ENCODE measurements at places on chromosomes 1 and 21.

DNA sequence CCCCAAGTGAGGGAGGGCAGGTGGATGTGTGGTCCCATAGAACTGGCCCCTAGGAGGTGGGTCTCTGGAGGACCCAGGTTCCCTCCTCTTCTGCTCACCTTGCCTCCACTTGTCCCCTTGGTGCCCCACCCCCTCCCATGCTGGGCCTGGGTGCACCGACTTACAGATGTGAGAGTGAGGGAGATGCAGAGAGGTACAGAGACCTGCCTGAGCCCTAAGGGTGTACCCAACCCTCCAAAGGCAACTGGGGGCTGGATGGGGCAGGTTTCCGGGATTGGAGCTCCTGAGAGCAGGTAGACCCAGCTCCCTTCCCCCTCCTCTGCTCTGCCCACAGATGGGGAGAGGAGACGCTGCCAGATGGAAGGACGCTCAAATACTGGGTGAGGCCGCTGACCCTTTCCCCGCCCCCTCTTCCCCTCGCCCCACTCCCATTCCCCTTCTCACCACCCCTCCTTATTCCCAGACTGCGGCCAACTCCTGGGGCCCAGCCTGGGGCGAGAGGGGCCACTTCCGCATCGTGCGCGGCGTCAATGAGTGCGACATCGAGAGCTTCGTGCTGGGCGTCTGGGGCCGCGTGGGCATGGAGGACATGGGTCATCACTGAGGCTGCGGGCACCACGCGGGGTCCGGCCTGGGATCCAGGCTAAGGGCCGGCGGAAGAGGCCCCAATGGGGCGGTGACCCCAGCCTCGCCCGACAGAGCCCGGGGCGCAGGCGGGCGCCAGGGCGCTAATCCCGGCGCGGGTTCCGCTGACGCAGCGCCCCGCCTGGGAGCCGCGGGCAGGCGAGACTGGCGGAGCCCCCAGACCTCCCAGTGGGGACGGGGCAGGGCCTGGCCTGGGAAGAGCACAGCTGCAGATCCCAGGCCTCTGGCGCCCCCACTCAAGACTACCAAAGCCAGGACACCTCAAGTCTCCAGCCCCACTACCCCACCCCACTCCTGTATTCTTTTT is 10.3 kb downstream of the TINAGL1 start:
- no peak for DNase-seq

- no peak for DNase-seq
Observed at GRCh38 chr1:62484824-62485468, 48.1 kb downstream of the USP1 start.

GRCh38 chr1:48499211-48499735 is 27.3 kb upstream of the SPATA6 start:
- no peak for DNase-seq

DNA sequence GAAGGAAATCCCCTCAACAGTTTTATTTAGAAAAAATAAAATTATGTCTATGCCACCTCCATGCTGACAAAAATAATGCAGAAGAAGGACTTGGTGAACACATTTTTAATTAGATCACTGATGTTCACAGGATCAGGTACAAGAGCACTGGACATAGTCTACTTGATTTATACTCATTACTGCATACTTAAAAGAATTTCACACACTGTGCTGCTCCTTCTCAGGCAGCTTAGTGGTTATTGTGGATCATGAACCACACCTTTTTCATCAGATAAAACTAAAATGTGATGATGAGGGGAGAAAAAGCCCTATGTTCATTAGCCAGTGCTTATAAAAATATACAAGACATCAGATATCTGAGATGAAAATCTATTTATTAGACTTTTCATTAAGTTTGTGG is 103.3 kb upstream of the DPH5 start:
- DNase-seq, result no peak

DNA sequence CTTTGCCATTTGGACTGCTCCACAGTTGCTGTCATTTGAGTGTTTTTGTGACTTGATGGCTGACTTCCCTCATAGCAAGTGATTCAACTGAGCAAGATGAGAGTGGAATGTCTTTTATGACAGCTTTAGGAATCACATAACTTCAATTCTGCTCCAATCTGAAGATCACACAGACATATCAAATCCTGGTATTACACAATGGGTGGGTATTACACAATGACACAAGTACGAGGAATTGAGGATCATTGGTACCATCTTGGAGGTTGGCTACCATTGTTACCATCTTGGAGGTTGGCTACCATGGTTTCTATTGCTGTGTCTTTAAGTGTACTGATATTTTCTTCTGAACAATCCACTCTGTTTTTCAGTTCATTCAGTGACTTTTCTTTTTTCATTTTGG is 8.5 kb upstream of the TSHB start:
- no peak for DNase-seq

GRCh38 chr1:29344336-29344735 is 108.0 kb downstream of the PTPRU start:
- no peak for DNase-seq

- DNase-seq, result no peak
Observed at GRCh38 chr1:226425431-226426031, 17.6 kb upstream of the PARP1 start.

DNA sequence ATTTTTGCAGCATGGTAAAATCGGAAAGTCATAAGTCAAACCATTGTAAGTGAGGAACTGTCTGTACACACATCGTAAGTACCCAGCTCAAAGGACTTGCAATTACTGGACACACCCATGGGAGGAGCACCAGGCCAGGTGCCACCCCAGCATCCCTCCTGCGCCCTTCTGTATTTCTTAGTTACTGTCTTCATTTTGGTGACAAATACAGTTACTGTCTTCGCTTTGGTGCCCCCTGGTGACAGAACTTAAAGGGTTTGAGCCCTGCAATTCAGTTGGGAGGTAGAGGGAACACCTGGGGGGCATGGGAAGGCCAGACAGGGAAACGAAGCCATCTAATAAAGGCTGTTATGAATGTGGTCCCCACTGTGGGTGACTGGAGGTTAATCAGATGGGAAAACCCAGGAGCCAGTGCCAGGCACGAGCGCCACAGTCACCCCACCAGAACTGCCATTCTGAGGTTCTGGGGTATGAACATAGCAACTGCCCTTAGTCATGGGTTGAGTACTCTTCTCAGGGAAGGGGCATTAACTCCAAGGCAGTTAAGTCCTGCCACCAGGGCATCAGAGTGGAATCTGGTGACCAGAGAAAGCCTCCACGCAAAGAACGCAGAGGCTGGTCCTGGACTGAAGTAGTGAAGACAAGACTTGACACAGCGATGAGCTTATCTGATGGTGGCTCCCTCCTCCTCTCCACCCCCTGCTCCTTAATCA is 612.9 kb downstream of the PTPRU start:
- no peak for DNase-seq

DNA sequence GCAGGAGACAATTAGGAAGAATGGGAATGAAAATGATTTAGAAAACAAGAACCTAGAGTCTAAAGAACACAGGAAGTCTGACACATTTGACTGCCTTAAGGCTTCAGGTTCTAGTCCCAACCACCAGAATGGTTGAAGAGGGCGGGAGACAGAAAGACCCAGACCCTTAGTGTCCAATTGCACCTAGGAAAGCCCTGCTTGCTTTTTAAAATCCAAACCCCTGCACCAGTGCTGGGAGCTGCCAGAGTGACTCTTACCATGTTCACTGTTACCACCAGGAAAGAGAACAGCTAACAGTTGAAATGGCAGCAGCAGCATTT is 265 bp downstream of the CD1B start:
- DNase-seq, result no peak

DNA sequence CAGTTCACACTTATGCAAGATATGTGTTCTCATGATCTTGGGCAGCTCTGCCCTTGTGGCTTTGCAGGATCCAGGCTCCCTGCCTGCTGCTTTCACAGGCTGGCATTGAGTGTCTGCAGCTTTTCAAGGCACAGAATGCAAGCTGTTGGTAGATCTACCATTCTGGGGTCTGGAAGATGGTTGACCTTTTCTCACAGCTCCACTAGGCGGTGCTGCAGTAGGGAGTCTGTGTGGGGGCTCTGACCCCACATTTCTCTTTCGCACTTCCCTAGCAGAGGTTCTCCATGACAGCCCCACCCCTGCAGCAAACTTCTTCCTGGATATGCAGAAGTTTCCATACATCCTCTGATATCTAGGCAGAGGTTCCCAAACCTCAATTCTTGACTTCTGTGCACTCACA is 500.5 kb downstream of the BRINP3 start:
- no peak for DNase-seq

GRCh38 chr1:96973605-96974004 is 252.0 kb downstream of the PTBP2 start:
- no peak for DNase-seq

DNA sequence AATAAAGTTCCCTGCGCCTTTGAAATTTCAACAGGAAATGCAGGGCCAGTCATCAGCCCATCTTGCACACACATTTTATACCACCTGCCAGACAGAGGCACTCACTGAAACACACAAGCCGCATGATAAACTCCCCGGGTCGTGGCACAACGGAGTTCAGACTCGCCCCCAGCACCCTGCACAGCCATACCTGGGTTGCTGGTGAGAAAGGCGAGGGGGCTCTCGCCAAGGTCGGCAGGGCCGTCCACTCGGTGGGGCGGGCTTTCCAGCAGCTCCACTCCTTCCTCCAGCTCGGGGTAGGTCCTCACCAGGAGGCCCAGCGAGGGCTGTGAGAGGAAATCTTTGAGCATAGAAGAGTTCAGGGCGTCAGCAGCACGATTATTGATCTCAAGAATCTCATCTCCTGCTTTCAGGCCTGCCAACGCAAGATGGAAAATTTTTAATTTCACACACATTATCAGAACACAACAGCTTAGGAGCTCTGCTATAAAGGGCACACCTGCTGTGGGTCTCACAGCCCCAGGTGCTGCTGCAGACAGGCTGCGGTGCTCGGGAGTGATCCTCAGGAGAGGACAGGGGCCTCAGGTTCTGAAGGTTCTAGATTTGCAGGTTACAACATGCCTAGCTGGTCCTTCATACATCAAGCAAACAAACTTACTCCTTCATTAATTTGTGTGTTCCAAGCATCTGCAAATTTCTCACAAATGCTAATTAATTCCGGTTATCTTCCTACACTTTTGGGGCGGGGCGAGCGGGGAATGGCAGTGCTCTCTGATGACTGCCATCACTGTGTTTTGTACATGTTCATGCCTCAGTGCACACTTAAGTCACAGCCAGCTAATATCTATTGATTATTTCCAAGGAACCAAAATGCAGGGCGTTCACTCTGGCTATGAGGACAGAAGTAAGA is 144.2 kb upstream of the KRTAP19-8 start:
- no peak for DNase-seq

DNA sequence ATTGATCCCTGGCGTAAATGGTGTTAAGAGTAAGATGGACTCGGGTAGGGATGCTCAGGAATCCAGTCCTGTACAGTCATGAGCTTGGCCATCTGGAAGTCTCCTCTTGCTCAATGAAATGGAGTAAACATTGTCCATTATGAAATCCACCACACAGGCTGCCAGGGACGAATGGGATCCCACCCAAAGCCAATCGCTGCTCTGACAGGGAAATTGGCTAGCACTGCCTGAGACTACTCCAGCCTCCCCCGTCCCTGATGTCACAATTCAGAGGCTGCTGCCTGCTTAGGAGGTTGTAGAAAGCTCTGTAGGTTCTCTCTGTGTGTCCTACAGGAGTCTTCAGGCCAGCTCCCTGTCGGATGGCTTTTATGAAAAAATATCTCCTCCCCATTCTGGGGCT is at the start of gene HSD11B1:
Gene HSD11B1, plus strand, starts transcription at position 263 of the 400 bp plus-strand sequence. Its CDS starts 97 bp downstream, at position 360.
- no peak for DNase-seq

DNA sequence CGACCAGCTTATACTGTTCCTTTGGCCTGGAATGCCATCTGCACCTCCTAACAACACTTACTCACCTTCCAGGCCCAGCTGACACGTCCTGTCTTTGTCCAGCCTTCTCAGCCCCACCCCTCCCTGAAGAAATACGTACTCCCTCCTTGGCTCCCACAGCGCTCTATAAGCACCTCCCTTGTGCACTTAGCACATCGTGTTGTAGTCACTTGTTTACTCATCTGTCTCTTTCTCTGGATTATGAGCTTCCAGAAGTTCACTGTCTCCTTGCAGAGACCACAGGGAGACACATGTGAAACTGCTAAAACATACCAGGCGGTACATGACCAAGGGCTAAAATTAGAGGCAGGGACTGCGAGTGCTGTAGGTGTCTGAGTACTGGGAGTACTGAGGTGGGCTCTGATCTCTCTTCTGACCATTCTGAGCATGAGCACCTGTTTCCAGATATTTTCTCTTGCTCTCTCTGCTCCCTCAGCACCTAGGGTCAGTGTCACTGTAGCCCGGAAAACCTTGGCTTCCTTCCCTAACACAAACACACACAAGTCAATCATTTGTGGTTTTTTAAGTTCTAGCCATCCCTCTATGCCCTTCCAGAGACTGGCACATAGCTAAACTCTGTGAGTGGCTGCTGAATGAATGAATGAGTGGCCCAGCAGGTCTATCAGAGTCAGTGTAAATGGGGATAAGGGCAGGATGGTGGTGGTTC is 5.1 kb downstream of the DCST1 start:
- no peak for DNase-seq

DNA sequence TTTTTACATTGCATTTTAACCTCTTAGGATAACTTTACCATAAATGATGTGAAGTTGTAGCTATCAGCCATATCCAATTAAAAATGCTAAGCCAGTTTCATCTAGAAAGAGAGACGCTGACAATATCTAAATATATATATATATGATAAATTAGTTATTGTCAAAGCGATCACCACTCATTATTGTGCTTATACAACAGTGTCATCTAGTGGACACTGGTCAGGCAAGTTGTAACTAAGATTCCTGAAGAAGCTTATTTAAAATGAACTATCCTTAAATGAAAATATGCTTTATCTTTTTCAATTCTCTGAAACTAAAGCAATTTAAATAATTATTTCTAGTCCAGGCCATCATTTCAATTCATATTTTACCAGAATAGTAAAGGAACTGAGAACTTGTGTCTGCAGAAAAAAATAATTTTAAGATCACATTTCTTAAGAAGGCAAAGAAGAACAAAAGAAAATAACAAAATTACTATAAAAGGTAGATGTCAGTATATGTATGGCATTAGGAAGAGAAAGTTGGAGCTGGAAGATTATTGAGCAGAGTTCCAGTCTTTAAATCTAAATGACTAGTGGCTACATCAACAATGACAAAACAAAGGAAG is 193.3 kb upstream of the SNX7 start:
- no peak for DNase-seq

DNA sequence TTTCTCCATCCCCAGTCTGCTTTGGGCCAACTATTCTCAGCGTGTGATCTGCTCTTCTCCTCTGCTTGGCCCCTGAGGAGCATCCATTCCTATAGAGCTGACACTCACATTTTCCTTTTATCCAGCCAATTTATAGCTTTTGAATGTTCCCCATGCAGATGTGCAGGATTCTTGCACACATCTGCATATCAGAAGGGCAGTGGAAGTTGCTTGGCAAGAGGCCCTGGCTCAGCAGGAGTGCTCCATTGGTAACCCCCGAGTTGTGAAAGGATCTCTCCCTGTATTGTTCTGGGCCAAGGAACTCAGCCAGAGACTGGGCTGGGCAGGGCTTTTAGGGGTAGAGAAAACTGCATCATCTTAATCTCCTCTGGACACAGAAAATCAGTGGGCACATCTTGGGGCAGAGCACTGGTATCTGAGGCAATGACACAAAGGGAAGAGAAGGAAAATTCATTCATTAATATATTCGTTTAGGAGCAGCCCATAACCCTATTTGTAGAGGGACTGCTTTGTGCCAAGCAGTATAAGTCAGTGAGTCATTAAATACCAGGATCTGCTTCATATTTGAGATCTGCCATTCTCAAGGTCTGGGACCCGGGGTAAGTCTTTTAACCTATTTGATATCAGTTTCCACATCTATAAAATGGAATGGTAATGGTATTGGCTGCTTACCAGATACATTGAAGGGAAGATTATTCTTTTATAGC is 31.0 kb upstream of the BEND5 start:
- no peak for DNase-seq

Data from esophagus squamous epithelium (tissue), 5 donors.